ENCODE measurements at places on chromosomes 3 and 15.

DNA sequence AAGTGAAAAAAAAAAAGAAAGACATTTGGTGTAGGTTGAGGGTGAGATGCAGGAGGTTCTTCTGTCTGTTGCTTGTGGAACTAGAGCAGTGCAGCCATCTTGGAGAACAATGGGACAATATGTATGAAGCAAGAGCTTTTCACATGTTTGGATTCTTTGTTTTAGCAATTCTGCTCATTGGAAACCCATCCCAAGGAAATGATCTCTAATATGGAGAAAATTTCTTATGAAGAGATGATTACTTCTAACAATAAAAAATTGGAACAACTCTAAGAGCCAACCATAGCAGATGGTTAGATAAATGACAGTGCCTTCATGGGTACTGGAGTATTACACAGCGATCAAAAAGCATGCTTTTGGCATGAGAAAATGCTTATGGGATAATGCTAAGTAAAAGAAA is 56.3 kb downstream of the RASGRF1 start:
- DNase-seq, result no peak

DNA sequence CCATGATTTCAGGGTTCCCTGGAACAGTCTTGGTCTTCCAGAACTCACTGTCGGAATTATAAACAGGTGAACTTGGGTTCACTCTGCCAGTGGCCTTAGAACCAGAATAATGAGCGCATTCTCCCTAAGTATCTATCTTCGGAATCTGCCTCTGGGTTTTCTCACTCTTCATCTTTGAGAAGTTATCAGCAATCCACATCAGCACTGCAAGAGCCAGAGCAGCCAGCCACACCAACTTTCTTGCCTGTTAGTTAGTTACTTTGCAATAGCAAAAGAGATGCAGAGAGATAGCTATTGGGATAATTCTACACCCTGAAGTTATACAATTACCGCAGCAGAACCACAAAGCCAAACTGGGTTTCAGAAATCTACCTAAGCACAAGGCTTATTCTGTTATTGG is 25.8 kb downstream of the GLB1 start:
- no peak for DNase-seq

DNA sequence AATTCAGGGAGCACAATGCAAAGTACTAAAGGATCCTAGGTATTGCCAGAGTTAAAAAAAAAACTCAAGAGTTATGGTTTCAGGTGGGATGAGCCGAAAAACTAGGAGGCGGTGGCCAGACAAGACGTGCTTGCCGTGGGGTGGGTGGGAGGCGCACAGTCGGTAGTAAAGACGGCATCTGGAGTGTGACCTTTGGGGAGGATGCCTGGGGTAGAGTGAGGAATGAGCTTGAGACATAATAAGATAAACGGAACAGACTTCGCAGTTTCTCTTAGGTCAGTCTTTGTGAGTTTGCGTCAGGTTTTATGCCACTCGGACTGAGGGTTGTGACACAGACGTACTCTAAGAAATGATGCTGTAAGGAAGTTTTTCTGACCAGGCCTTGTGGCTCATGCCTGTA is 139.6 kb downstream of the LRRK1 start:
- DNase-seq, result no peak

DNA sequence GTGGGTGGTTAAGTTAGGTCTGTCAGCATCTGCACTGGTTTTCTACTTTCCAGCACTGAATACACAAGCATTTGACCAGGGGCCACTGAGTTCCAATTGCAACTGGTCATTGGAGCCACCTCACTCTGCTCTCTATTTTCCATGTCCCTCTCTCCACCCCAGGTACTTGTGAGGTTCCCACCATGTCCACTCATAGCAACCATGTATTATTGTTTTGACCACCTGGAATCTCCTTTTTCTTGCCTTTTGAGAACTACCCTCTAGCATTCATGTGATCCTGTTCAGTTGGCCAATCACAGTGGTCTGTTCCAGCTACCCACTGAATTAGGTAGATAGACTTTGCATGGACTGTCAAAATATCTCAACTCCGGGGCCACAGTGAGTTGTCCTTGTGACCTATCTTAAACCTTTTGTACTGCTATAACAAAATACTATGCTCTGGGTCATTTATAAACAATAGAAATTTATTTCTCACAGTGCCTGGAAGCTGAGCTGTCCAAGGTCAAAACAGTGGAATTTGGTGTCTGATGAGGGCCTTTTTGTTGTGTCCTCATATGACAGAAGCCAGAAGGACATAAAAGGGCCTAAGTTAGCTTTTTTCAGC is 20.2 kb upstream of the TM4SF18 start:
- DNase-seq, result no peak

DNA sequence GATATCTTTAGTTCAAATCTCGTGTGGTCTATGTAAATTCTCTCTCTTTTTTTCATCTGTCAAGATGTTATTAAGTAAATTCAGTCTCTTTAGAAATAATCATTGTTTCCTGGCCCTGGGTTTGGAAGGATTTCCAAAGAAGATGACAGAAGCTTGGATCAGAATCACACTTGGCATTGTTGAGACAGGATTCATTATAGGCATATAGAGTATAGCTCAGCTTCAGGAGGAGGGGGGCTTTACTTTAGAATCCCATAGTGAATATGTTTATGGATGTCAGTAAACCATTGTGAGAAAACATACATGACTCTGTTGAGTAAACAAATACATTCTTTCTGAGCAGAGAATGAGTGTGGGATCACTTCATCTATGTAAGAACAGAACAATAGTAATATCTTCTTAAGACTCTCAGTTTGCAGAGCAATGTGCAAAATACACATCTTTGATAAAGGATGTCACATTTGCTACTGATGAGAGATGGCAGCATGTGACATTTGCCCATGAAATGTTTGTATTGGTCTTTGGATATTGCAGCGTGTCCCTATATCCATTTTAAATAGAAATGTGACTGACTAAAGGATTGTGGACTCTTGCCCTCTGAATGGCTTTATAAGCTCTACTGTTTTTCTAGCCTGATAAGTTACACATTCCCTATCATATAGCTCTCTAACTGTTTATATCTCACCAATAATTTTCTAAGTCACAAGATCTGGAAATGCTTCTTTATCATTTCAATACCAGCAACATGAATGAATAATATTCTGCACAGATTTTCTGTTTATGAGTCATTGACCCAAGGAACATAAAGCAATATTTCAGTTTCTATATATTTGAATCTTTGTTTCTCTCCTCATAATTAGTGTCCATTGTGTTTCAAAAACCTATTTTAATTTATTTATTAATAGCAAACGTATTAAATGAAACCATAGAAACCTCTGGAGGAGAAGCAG is 95.6 kb upstream of the THRB start:
- DNase-seq, result no peak

DNA sequence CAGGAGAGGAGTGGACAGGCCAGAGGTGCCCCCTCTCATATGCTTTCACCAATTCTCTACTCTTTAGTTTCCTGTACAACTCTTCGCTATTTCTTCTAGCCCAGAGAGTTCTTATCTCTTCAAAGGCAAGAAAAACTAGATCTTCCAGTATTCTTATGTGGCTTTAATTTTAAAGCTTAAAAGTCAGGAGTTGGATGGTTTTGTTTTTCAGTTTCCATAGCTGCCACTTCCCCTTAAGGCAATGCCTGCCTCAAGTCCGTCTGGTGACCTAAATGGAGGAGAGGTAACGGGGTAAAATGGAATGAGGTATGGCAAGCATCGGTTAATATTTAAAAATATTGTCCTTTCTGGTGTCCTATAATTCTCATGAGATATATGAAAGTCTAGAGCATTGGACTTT is 11.4 kb upstream of the VGLL3 start:
- DNase-seq, result no peak

- DNase-seq, result no peak
Measured at GRCh38 chr3:52237657-52238172, 1.2 kb downstream of the TWF2 start.

GRCh38 chr3:104990758-104991157 is 376.0 kb upstream of the ALCAM start:
- DNase-seq, result no peak

GRCh38 chr15:73744293-73744692 is 8.9 kb downstream of the INSYN1 start:
- no peak for DNase-seq

- DNase-seq, result no peak
Measured at GRCh38 chr3:83934192-83935021, 1024.4 kb upstream of the CADM2 start.

- DNase-seq, result no peak
Measured at GRCh38 chr3:187292631-187293515, 1.3 kb upstream of the MASP1 start.

GRCh38 chr3:10506696-10507095 is 1.3 kb upstream of the ATP2B2 start:
- DNase-seq, result no peak

GRCh38 chr3:19948226-19948591 is 1.3 kb downstream of the RAB5A start:
- no peak for DNase-seq

DNA sequence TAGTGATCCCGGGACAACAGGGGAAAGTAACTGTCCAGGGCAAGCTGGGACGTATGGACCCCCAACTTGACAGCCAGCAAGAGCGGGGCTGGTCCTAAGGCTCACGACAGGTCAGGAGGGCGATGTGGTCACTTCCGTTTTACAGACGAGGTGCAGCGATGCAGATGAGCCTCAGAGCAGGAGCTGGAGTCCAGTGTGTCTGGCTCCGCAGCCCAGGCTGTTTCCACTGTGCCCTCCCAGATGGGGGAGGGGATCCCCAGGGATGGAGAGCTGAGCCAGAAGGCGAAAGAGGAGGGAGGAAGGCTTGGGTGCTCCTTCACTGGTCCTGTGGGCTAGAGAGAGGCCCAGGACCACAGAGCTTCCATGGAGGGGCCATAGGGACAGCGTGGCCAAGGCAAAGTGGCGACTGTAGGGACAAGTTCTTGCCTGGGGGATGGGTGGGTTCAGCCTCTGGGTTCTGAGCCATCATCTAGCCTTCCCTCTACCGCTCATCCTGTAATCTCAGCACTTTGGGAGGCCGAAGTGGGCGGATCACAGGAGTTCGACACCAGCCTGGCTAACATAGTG is 5.7 kb downstream of the SNX33 start:
- no peak for DNase-seq

DNA sequence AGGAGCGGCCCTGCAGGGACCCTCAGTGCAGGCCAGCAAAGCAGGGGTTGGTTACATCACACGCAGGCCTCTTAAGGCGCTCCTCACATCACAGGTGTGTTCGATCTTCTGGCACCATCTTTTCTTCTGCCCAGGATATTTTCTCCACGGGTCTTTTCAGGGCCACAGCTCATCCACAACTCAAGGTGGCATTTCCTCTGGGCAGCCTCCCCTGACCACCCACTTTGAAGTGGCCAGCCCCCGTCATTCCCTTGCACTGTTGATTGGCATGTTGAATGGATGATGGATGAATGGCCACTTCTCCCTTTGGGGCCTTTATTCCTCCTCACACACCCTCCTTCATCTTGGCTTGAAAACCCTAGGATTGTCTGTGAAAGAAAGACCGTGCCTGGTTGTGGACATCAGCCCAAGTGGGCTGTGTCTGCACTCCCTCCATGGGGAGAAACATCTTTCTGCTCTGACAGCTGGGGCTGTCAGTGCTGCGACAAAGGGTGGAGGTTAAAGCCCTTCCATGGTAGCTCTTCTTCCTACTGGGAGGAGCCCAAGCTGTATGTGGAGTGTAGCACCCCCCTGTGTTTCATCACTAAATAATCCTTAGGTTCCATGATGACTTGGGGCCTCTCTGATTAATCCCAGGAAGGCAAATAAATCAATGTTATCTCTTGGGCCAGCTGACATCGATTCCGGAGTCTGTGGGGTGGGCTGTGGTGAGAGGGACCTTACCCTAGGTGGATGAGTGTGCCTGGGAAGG is 102.5 kb downstream of the EPHB1 start:
- no peak for DNase-seq

DNA sequence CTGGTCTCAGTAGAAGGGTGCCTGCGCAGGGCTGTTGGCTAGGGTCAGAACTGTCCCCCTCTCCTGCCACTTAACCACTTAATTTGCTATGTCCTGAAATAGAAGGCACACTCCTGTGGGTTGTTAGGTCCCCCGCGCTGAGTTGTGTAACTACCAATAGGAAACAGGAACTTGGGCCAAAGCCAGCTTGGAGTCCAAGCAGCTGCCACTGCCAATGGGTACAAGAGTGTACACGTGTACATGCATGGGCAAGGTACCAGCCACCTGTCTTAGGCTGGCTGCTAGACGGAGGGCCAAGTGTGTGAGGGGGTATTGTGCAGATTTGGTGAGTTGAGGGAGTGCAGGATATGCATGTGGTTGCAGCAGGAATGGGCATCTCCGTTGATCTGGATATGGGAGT is 29.7 kb upstream of the POLG start:
- peak; percentile 81 for DNase-seq

DNA sequence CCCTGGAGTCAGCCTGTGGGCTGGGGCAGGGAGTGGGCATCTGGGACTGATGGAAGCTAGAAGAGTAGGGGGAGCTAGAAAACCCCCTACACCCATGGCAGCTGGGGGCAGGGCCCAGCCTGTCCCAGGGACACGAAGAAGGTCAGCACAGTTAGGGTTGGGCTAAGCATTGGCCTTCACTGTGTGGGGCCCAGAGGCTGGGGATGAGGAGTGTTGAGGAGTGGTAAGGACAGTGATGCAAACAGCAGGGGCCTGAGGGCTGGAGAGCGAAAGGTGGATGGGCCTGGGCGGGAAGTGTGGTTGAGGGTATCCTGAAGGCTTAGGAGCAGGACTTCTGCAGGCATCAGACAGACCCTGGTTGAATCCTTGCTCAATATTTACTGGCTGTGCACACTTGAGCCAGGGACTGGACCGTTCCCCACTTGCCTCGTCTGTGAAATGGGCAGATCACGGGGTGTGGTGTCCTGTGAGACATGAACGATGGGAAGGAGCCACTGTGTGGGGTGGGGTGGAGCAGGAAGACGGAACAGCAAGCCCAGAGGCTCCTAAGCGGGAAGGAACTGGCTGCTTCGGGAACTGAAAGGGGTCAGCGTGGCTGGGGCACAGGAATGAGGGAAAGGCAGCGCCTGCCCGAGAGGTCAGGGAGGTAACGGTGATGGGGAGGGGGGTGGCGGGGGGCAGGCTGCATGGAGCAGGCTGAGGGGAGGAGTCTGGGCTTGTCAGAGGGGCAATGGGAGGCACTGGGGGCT is 7.3 kb downstream of the PRKCD start:
- no peak for DNase-seq

DNA sequence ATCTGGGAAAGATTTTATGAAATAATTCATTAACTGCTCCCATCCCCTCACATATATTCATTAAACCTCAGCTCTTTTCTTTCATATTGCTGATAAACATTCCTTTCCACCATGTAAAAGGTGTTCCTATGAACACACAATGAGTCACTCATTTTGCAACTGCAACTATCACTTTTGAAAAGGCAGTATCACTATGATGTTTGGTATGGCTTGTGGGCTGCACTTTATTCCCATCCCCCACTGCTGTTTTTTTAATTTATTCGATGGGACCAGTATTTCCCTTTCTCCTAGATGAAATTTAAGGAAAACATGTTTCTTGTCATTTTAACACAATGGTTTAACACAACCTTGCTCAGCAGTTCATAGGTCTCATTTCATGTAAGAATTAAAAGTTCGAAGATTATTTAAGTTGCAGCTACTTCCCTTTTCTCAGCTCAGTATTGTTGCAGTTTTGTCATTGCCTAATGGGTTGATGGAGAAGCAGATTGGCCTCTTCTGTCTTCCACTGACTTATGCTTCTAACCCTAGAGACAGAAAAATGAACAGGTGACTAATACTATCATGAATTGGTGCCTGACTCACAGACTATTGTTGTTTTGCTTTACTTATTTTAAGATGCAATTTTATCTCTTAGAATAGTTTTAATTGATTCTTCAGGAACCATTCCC is 280.3 kb downstream of the ZPLD1 start:
- no peak for DNase-seq

- no peak for DNase-seq
Measured at GRCh38 chr15:99143242-99143641, 38.4 kb downstream of the SYNM start.
